ENCODE measurements at places on chromosomes 6 and 20. TPM values are rescaled to one million over a fixed set of nuclear protein-coding genes. Genes with fewer than 3 reads are reported as not detected.

The CCM2L gene
- not detected for total RNA-seq

The CD24 gene
- total RNA-seq: 1.3 TPM

- DNase-seq: no peak
Measured at GRCh38 chr6:7053125-7053774, 54.5 kb upstream of the RREB1 start.

DNA sequence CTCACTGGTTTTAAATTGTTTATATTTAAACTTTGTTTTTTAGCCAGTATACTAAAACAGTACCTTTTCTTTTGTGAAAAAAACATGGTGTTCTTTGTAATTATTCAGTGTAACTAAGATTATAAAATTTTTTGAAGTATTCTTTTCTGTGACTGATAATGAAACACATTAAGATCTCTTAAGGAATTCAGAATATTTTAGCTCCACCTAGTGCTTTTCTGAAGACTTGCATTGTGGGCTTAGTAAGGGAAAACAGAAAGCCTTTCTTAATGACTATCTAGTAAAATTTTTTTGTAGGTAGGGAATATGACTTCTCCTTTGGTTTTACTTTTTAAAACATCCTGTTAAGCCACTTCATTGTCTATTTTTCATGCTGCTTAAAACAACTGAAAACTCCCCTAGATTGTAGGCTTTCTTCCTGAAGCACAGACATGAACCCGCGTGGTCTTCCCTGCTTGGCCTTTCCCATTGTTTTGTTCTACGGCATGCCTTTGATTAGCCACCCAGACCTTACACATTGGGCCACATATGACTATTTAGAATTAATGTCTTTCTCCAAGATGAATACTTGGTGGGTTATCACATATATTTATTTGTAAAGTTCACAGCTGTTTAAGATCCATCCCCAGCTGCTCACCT is 72.1 kb downstream of the AFDN start:
- DNase-seq: peak; percentile 63

DNA sequence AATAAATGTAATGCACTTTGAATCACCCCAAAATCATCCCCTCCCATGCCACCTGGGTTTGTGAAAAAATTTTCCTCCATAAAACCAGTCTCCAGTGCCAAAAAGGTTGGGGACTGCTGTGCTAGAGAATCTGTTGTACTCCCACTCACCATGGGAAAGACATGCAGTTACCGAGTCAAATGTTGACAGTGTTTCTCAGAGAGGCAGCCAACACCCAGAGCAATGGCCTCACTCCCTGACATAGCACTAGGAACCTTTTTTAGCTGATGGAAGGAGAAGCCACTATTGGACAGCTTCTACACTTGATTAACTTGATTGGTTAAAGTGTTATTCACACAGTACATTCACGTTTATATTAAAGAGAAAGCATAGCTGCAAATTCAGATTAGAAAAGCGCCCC is 59.8 kb upstream of the MANEA start:
- no peak for DNase-seq

GRCh38 chr6:140825731-140826130 is 1307.0 kb upstream of the GJE1 start:
- no peak for DNase-seq

GRCh38 chr6:158085261-158086053 is 82.6 kb downstream of the SERAC1 start:
- DNase-seq: no peak

GRCh38 chr6:138289739-138290138 is 71.4 kb upstream of the PBOV1 start:
- no peak for DNase-seq

DNA sequence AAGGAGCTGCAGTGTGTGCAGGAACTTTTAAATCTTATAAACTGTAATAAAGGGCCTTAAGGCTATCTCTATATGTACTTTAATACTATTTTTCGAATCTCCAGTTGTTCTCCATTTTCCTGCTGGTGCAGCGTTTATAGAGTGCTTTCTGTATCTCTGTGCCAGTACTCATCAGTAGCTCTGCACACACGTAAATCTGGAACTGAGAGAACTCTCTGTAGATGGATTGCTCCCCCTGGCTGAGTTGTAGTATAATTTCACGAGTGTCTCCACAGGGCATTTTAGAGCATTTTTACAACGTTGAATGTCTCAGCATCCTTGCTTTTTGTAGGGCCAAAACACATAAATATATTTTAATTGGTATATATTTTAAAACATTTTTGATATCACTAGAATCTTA is 256.5 kb downstream of the TRDN start:
- peak; percentile 1 for DNase-seq
